ENCODE measurements at places on chromosomes 3 and 15.
A peak's percentile ranks its signal among the peaks of the same experiment; 100 is the strongest.

DNA sequence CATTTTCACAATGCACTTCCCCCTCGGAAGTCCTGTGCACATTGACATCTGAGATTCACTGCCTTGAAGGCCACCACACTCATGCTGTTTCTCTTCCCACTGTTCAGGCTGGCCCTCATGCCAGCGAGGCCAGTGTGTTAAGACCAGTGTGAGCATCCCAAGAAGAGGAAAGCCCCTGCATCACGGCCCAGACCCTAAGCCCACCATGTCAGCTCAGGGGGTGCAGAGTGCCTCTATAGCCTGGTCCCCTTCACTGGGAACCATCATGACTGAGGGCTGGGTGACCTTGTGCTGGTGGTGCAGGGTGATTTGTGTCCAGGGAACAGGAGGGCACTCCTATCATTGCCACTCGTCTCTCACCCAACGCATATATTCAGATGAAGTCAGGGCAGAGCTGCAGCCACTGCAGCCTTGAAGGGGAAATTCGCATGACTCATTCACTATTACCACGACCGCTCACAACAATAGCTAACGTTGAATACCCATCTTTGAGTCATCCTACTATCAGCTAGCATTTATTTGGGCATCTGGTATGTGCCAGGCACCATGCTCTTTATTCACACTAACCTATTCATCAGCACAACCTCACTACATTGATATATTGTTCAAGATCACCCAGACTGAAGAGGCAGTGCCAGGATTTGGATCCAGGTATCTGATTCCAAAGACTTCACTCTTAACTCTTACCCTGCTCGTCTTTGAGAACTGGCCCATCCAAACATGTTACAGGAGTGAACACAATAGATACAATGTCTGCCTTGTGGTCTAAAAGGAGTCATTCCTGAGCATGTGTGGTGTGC, 58.8 kb upstream of the SLC6A11 start:
- H3K4me1 ChIP-seq = no peaks in the 10 kb centered on the region
- DNase-seq = no peak
- H3K27ac ChIP-seq = no peak overlapping the region
- no peaks in the 10 kb centered on the region for H3K27me3 ChIP-seq

DNA sequence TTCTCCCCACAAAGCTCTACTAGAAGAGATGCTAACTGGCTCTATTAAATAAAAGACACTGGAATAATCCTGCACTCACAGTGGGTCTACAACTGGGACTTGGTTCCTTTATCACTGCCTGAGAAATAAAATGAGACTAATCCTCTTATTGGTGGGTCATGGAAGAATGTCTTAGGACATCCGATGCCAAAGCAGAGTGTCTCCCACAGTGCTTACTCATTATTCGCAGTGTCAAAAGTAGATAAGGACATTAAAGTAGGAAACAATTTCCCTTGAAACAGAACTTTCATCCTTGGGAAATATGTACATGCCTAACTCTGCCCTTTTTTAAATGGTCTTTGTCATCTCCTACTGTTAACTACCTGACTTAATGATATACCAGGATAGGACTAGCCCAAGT, 71.5 kb downstream of the GSK3B start:
- H3K36me3 ChIP-seq = no peaks in the 10 kb centered on the region
- peaks cover 3% of the 10 kb centered on the region for H3K4me1 ChIP-seq
- no peak overlapping the region for H3K27ac ChIP-seq

DNA sequence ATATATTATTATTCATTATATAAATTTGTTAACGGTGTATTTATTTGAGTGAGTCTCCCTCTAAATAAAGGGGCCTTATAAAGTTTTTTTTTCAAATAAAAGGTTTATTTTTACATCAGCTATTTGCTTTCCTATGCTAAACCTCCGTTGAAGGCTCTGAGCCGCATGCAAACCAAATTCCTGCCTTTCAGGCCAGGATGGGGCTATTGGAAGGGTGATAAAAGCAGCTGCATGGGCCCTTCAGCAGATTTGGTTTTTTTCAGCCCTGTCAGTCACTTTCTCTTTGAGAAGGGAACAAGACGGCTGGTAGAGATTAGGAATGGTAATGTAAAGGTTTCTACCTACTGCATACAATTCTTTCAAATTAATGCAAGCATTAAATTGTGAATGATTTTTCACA, 244.2 kb downstream of the WNT5A start:
- H3K27ac ChIP-seq = no peak overlapping the region
- H3K27me3 ChIP-seq = no peaks in the 10 kb centered on the region
- H3K4me1 ChIP-seq = no peaks in the 10 kb centered on the region
- no peaks in the 10 kb centered on the region for H3K36me3 ChIP-seq
- H3K4me3 ChIP-seq = no peak overlapping the region

DNA sequence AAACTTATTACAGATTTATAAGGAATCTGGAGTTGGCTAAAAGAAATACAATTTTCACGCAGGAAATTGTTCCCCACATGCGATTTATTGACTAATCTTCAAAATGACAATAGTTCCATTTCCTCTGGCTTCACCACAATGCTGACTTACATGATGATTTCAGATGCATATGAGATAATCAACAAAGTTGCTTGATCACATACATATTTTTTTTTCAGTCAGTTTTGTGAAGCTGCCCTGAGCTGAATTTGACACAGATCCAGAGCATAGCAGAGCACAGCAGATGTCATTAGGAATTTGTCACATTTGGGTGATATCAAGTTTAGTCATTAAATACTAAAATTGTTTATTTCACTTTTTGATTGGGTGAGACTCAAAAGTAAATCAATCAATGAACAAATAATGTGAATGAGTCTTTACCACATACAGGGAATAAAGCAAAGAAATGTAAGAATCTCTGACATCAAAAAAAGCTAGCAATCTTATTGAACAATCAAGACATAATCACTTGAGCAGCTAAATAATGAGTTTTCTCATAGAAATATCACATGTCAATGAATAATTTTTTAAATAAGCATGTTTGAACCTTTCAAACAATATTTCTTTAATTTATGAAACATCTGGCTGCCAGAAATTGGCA, 18.3 kb downstream of the CPB1 start:
- H3K27me3 ChIP-seq = no peaks in the 10 kb centered on the region
- no peaks in the 10 kb centered on the region for H3K4me1 ChIP-seq
- no peak for DNase-seq
- no peak overlapping the region for H3K4me3 ChIP-seq
- H3K36me3 ChIP-seq = no peaks in the 10 kb centered on the region

DNA sequence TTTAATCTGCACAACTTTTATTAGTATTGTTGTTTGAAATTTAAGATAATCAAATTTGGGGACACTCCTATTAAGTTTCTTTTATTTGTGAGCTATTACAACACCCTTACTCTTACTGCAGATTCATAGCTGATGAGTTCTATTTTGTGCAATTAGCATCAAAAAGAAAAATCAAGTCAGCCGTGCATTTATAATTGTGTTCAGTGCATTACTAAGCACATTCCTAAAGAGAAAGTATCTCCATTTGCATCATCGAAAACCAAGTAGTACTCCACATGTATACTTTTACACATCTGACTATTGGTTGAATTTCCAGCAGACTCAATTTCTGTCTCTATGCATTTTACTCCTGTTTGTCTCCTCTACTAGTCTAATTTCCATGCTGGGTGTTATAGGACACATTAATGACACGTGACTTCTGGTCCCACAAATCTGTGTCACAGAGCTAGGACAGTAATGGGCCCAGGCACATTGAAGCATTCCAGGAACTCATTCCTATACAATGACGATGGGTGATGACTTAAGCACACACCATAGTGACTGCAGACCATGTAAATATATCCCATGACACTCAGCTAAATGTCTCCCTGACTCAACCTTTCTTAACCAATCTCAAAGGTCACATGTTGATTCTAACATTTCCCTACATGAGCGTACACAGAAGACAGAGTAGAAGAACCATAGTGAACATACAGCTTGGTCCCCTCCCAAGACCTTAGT, 477.5 kb downstream of the LPP start:
- no peak overlapping the region for H3K27ac ChIP-seq
- DNase-seq = no peak
- H3K4me1 ChIP-seq = no peaks in the 10 kb centered on the region

- H3K4me1 ChIP-seq = no peaks in the 10 kb centered on the region
- H3K27me3 ChIP-seq = no peaks in the 10 kb centered on the region
- H3K27ac ChIP-seq = no peak overlapping the region
- peaks cover 22% of the 10 kb centered on the region for H3K36me3 ChIP-seq
- no peak for DNase-seq
- H3K4me3 ChIP-seq = no peak overlapping the region
Observed at GRCh38 chr15:39953521-39953920, 19.6 kb downstream of the EIF2AK4 start.

DNA sequence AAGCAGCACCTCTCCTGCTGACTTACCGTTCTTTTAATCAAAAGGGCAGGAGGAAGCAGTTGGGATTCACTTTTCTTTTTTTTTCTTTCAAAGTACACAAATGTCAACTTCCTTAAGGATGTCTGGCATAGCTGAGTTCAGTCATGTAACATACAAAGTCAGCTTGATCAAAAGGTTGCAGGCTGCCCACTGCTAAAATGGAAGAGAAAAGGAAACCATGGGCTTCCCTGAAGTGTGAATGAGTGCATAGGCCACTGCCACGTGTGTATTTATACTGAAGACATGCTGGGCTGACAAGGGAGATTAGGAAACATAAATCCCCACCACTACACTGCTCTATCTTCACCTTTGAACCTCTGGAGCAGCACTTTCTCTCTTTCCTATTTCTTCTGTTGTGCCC, 312.5 kb downstream of the TIGIT start:
- H3K4me1 ChIP-seq = no peaks in the 10 kb centered on the region
- no peak overlapping the region for H3K27ac ChIP-seq
- H3K27me3 ChIP-seq = no peaks in the 10 kb centered on the region
- H3K36me3 ChIP-seq = no peaks in the 10 kb centered on the region

GRCh38 chr3:66693461-66694031, 192.7 kb upstream of the LRIG1 start:
- no peak overlapping the region for H3K4me3 ChIP-seq
- H3K36me3 ChIP-seq = no peaks in the 10 kb centered on the region

GRCh38 chr3:100073714-100074307, 40.5 kb downstream of the FILIP1L start:
- DNase-seq = no peak
- peaks cover 10% of the 10 kb centered on the region for H3K4me1 ChIP-seq
- H3K27me3 ChIP-seq = no peaks in the 10 kb centered on the region
- no peaks in the 10 kb centered on the region for H3K36me3 ChIP-seq
- peak overlapping the region; percentile 56 for H3K27ac ChIP-seq

GRCh38 chr3:86208772-86209171, 782.2 kb downstream of the VGLL3 start:
- DNase-seq = no peak
- H3K27me3 ChIP-seq = no peaks in the 10 kb centered on the region
- no peaks in the 10 kb centered on the region for H3K4me1 ChIP-seq

DNA sequence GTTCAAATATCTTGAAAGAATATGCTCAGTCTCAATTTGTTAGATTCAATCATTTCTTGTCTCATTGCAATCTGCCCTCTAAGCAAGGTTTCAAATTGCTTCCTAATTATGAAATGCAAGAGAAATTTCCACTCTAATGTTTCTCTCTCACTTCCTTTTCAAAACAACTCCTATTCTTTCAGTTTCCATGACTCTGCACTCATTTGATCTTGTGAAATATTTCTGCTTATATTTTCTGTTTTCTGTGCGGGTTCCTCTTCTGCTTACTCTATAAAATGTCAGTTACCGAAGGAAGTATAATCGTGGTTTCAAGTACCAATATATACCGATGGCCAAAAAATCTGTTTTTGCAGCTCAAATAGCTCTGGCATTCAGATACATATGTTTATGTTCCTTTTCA, 521.9 kb upstream of the NAALADL2 start:
- H3K4me1 ChIP-seq = no peaks in the 10 kb centered on the region
- no peak overlapping the region for H3K27ac ChIP-seq
- no peak overlapping the region for H3K4me3 ChIP-seq
- H3K36me3 ChIP-seq = no peaks in the 10 kb centered on the region

DNA sequence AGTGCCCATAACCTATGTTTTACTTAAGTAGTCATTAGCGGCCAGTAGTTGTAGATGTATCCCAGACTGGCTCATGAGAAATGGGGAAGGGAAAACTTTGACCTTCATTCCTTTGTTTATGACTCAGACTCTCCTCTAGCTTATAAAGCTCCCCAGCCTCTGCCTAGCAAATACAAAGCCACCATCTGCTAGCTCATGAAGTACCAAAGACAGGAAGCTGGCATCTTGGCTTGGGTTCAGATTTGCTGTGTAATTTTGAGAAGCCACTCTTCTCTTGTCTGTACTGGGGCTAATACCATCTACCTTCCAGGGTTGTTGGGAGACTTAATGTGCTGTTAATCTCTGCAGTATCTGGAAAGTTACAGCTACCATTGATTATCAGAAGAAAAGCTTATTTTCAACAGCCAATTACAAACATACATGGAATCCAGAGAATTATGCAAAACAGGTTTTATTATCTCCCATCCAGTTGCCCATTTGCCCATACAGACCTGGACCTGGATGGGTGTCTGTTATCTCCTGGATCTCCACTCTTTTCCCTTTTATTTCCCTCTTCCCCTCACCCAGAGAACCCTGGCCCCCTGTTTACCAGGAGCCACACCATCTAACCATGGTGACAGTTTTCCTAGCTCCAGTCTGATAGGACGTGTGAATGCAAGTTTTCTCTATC, 153.8 kb downstream of the SEMA6D start:
- H3K27ac ChIP-seq = no peak overlapping the region
- no peaks in the 10 kb centered on the region for H3K36me3 ChIP-seq
- no peak for DNase-seq
- H3K27me3 ChIP-seq = no peaks in the 10 kb centered on the region

GRCh38 chr3:127961963-127962362, 46.9 kb downstream of the KBTBD12 start:
- H3K27me3 ChIP-seq = no peaks in the 10 kb centered on the region
- H3K4me3 ChIP-seq = no peak overlapping the region
- H3K36me3 ChIP-seq = no peaks in the 10 kb centered on the region
- peak; percentile 27 for DNase-seq

DNA sequence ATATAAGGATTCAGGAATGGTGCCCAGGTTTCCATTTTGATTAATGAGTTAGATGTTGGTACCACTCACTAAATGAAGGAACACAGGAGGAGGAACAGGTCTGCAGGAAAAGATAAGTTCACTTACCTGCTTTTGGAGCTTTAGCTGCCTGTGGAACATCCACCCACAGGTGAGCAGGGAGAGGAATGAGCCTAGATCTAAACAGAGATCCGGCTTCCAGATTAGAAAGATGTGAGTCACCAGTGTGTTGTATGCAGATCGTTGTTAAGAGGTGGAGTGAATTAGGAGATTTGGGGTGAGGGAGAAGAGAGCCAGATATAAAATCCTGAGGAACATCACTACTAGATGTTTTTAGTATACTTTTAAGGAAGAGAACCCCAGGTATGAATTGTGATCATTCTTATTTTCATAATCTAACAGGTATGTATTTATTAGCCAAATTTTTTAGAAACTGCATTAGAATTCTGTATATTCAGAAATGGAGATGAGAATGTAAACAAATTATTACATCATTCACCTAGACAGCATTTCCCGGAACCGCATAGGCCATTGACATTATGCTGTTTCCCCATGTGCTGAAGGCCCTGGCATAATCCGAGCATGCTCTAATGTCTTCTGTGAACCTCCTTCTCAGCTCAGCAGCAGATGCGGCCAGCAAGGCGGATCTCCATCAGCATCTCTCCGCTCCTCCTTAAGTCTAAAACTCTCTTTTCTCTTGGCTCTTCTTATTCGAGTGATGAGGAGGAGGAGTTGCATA, 118.2 kb downstream of the KLHL25 start:
- H3K4me1 ChIP-seq = no peaks in the 10 kb centered on the region
- no peaks in the 10 kb centered on the region for H3K36me3 ChIP-seq
- H3K27me3 ChIP-seq = no peaks in the 10 kb centered on the region

GRCh38 chr15:65767895-65768294, 24.2 kb downstream of the DENND4A start:
- no peak overlapping the region for H3K27ac ChIP-seq
- H3K4me3 ChIP-seq = no peak overlapping the region
- DNase-seq = no peak
- no peaks in the 10 kb centered on the region for H3K36me3 ChIP-seq
- peaks cover 5% of the 10 kb centered on the region for H3K4me1 ChIP-seq
